ENCODE measurements at places on chromosomes 6 and 20. TPM values are rescaled to one million over a fixed set of nuclear protein-coding genes. Genes with fewer than 3 reads are reported as not detected.

DNA sequence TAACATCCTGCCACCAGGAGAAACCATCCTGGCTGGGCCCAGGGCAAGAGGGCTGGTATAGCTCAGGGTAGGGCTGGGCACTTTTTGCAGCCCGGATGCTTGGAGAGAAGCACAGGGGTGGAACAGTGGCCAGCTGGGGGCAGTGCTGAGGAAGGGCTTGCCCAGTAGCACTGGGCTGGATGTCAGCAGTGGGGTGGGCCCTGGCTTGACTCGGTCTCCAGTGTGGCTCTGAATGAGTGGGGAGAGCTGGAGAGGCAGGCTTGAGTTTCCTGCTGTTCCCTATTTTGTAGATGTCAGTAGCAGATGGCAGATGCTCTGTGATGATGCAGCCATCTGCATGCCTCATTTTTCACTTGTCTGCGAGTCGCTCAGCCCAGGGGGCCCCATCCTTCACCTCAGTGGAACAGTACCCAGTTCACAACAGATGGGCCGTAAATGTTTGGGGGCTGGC, 56.3 kb upstream of the TULP1 start:
- H3K27ac ChIP-seq = no peak overlapping the region
- H3K36me3 ChIP-seq = peaks cover 18% of the 10 kb centered on the region
- no peaks in the 10 kb centered on the region for H3K27me3 ChIP-seq
- no peak overlapping the region for H3K4me3 ChIP-seq

Gene PTK6
- total RNA-seq = 25.8 TPM

DNA sequence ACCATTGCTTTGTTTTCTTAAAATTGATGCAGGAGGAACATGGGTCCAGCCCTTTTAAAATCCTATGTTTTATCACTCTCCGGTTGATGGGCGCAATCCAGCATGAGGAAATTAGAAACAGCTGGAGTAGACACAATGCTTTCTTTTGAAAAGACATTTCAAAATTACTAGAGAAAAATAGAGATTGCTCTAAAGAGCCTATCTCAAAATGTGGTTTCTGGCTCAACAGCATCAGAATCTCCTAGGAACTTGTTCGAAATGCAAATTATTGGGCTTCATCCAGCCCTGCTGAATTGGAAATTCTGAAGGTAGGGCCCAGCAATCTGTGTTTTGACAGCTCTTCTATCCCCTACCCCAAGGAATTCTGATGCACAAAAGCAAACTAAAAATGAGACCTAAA, 190.8 kb upstream of the BMP2 start:
- no peaks in the 10 kb centered on the region for H3K36me3 ChIP-seq
- H3K27ac ChIP-seq = no peak overlapping the region
- no peak for DNase-seq

Gene BPIFB4
- not detected for total RNA-seq

Gene AIF1
- 25.0 TPM for total RNA-seq

GRCh38 chr20:17570347-17571152, 675 bp downstream of the DSTN start:
- H3K4me3 ChIP-seq = peak overlapping the region; percentile 94
- no peaks in the 10 kb centered on the region for H3K27me3 ChIP-seq
- H3K4me1 ChIP-seq = peaks cover 56% of the 10 kb centered on the region
- no peaks in the 10 kb centered on the region for H3K36me3 ChIP-seq
- peak overlapping the region; percentile 99 for H3K27ac ChIP-seq

GRCh38 chr6:119384444-119384843, 34.9 kb upstream of the MAN1A1 start:
- H3K27me3 ChIP-seq = no peaks in the 10 kb centered on the region
- H3K36me3 ChIP-seq = no peaks in the 10 kb centered on the region
- H3K4me3 ChIP-seq = no peak overlapping the region
- H3K4me1 ChIP-seq = no peaks in the 10 kb centered on the region

DNA sequence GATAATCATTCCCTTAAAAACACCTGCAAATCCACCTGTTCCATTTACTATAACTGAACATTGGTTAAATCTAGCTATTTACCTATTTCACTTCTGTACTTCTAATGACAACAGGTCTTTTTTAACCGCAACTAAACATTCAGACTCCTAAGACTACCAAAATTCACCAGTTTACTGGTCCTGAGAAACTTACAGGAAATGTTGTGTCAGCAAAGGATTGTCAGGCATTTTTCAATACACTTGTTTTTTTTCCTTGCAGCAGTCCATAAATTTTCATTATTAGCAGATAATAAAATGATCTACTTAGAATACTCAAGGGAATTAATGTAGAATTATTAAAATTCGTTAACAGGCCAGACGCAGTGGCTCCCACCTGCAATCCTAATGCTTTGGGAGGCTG, 5.3 kb downstream of the ZUP1 start:
- no peak overlapping the region for H3K4me3 ChIP-seq
- H3K4me1 ChIP-seq = peaks cover 26% of the 10 kb centered on the region
- no peaks in the 10 kb centered on the region for H3K36me3 ChIP-seq
- H3K27ac ChIP-seq = no peak overlapping the region

DNA sequence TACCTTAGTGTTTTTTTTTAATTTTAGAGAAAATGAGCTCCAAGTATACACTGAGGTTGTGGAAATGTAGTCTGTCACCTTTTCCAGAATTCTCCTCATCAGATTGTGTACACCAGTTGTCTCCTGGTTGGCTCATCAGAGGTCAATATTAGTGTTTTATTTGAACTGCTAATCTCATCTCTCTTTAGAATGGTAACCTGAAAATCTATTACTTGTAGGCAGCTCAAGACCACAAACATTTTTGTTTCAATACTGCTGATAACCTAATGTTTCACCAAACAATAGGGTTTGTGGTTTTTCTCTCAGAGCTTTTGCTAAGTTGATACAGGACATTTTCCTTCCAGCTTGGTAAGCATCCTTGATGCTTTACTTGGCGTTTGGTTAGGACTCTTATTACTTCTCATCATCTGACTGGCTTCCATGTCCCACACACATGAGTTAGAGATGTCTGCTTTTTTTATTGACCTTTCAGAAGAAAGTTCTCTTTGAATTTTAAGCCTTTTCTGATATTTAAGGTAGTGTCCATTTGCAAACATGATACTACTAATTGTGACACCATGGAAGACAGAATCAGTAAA, 15.1 kb downstream of the ADGRG6 start:
- DNase-seq = no peak
- H3K27me3 ChIP-seq = no peaks in the 10 kb centered on the region
- no peaks in the 10 kb centered on the region for H3K4me1 ChIP-seq

DNA sequence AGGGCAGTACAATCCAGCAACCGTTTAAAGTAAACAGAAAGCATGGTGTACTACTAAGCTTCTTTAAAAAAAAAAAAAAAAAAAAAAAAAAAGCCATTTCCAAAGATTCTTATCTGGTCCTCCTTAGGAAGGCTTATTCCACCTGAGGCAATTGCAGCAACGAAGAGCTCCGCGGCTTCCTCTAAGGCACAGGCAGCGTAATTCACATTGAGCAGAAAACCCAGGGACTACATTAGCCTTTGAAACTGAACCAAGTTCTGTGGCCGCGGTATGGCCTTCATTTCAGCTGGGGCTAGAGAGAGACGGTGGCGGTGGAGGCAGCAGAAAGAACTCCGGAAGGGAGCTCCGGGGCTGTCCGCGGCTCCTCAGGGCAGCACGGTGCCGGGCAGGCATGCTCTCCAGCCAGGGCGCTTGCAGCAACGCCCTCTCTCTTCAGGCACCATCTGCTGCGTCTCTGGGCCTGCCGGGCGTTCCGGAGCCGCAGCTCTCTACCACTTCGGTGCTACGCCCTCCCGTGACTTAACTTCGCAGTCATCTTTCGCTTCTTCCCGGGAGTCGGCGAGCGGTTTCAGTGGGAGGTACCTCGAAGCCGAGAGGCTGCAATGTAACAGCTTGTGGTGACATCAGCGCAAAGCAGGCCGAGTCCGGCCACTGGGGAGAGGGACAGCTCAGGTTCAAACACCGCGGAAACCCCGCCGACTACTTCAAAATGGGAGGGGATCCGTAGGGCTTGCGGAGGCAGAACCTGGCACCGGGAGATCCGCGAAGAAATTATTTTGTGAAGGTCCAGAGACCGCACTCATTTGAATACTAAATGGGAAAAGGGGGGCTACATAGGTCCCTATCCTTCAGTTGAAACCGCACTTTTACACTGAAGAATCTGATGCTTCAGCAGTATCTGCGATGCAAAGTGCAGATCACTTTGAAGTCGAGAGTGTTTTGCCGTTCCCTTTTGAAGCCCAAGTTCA, 100.0 kb downstream of the DST start:
- peak; percentile 99 for DNase-seq
- no peaks in the 10 kb centered on the region for H3K36me3 ChIP-seq
- no peaks in the 10 kb centered on the region for H3K27me3 ChIP-seq
- peaks cover 19% of the 10 kb centered on the region for H3K4me1 ChIP-seq

DNA sequence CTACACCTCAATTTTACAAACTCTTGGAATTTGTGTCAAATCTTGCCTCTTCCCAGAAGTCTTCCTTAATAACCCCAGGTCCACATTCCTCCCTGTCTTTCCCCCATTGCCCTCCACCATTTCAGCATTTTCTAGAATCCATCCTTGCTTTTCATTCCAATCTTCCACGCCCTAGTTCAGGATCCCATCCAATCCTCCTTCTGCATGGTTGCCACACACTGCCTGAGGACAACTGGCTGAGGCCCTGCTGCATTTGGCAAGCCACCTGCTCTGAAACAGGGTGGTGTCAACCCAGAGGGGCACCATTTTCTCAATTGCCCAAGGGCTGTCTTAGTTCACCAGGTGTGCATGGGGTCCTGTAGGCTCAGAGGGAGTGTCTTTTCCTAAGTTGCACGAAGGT, 37.9 kb upstream of the RFPL4B start:
- H3K4me3 ChIP-seq = no peak overlapping the region
- H3K27ac ChIP-seq = no peak overlapping the region
- H3K4me1 ChIP-seq = peaks cover 8% of the 10 kb centered on the region
- H3K36me3 ChIP-seq = no peaks in the 10 kb centered on the region

DNA sequence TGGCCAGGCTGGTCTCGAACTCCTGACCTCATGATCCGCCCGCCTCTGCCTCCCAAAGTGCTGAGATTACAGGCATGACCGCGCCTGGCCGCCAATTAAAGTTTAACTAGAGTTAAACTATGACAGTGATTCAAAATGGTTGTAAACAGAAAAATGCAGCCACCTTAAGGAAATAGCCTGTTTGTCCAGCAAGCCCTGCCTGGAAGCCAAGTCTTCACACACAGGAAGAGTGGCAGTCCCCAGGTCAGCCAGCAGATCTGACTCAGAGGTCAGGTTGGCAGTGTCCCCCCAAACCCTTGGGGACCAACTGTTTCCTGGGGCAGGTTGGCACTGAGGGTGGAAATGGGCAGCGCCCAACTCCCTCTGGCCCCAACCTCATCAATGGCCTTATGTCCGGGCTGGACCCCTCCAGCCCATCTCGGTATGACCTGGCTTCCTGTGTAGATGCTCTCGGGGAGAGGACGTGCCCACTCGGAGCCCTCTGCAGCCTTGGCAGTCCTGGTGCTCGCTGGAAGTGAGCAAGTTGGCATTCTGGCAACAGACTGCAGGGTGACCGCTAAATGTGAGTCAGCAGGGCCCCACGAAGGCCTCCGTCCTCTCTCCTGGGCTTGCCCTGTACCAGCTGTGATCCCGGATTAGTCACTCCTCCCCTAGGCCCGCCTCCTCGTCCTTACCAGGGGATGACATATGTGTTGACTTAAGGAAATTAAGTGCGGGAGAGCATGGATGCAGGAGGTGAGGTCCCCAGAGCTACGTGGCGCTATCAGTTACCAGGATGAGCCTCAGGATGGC, 9.7 kb upstream of the HSP90AB1 start:
- H3K36me3 ChIP-seq = peaks cover 8% of the 10 kb centered on the region
- peak overlapping the region; percentile 50 for H3K4me3 ChIP-seq
- no peak for DNase-seq
- no peaks in the 10 kb centered on the region for H3K27me3 ChIP-seq
- peaks cover 40% of the 10 kb centered on the region for H3K4me1 ChIP-seq

GRCh38 chr20:57811374-57812020, 101.7 kb upstream of the PMEPA1 start:
- H3K4me3 ChIP-seq = no peak overlapping the region
- H3K4me1 ChIP-seq = no peaks in the 10 kb centered on the region
- DNase-seq = no peak
- no peaks in the 10 kb centered on the region for H3K27me3 ChIP-seq

- no peaks in the 10 kb centered on the region for H3K27me3 ChIP-seq
- no peak for DNase-seq
- no peak overlapping the region for H3K4me3 ChIP-seq
- no peak overlapping the region for H3K27ac ChIP-seq
Measured at GRCh38 chr6:37188962-37189510, 19.1 kb downstream of the PIM1 start.

Gene BACH2
- total RNA-seq = 6.4 TPM

Gene FOXS1
- not detected for total RNA-seq

DNA sequence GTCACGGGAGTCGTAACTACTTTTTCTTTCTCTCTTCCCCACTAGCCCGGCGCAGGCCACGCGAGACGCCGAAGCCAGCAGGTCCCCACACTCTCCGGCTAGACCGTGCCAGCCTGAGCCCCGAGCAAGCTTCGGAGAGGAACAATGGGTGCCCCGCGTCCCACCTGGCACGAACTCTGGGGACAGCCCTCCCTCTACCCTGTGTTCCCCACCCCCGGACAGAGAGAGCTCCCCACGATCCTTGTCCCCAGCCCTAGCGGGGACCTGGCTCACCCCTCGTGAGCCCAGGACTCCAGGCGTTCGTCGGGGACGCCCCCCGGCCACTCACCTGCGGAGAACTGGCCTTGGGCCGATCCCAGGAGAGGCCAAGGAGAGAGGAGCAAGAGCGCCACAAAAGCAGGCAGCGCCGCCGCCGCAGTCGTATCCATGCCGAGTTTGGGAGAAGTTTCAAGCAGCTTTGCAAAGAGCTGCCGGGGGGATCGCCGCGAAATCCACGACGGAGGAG, 416 bp downstream of the PTPRK start:
- no peaks in the 10 kb centered on the region for H3K27me3 ChIP-seq
- peak overlapping the region; percentile 64 for H3K4me3 ChIP-seq
- peaks cover 37% of the 10 kb centered on the region for H3K4me1 ChIP-seq
- DNase-seq = peak; percentile 91

DNA sequence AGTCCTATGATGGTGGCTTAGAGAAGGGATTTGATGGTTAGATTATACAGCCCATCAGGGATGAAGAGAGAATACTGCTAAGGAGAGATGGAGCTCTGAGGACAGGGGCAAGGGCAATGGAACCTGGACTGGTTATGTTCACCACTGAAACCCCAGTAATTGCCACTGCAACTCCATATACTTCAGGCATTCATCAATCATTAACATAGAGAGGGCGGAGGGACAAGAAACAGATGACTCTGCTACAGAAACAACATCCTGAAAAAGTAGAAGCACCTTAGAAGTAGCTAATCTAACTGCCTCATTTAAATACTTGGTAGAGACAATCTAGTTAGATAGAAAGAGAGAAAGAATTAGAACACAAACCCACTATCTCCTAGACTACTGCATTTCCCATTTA, 89.8 kb downstream of the MDN1 start:
- no peak overlapping the region for H3K27ac ChIP-seq
- H3K27me3 ChIP-seq = no peaks in the 10 kb centered on the region
- no peak overlapping the region for H3K4me3 ChIP-seq
- H3K36me3 ChIP-seq = peaks cover 56% of the 10 kb centered on the region
- H3K4me1 ChIP-seq = no peaks in the 10 kb centered on the region

Measured in vagina (tissue), 2 donors.